ENCODE measurements at places on chromosomes 5 and 9.

DNA sequence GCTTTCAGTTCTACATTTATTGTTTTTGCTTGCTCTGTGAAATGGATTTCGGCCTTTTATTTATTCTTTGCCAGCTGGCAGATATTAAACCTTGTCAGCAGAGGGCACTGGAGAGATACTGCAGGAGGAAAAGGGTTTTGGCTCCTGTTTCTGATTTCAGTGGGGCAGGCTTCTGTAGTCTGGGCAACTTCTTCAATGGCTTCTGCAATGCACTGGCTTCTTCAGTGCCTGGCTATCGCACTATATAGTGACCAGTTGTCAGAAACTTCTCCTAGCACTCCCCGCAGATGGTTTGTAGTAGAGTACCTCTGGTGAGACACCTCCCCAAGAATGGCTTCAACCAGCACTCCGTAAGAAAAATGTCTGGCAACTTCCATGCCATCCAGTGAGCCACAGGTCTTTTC, 3.2 kb upstream of the NFX1 start:
- DNase-seq: peak; percentile 69

DNA sequence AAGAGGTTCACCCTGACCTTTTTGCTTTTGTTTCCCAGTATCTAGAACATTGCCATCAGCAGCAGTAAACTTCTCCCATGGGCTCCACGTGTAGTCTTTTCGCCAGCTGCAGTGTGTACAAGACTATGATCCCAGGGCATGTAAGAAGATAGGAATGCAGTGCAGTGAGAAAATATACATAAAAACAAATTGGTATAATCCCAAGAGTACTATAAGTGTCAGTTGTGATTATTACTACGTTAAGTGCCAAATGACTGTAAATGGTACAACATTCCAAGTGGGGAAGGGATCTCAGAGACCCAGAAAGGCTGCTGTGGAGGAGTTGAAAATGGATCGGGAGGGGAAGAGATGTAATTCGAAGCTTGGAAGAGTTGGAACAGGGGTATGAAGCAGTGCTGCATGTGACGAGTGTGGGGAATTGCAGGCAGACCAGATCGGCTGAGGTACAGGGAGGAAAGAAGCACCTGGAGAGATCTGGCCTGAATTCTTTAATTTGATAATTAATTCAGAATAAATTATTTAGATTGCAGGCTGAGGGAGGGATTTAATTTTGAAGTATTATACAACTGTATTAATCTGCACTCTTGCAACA, 95.1 kb downstream of the FBXL7 start:
- no peak for DNase-seq

DNA sequence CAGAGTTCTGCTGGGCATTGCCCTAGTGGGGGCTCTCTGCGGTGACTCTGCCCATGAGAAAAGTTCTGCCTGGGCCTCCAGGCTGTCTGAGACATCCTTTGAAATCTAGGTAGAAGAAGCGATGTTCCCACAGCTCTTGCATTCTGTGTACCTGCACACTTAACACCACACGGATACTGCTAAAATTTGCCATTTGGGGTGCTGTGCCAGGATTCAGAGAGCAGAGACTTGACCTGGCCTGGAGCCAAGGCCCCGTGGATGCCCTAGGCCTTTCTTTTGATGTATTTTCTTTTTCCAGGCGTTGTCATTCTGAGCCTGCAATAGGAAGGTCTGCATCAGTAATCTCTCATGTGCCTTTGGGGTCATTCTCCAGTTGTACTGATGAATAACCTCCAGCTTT, 89.3 kb upstream of the IL12B start:
- DNase-seq: no peak

DNA sequence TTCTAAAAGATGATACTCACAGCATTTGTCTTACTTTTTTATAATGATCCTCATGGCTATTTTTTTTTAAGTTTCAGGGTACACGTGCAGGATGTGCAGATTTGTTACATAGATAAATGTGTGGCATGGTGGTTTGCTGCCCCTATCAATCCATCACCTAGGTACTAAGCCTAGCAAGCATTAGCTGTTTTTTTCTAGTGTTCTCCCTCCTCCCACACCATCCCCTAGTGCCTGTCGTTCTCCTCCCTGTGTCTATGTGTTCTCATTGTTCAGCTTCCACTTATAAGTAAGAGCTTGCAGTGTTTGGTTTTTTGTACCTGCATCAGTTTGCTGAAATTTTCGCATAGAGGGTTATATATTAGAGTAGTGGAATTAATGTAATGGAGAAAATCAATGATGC, 189.1 kb upstream of the CDH12 start:
- no peak for DNase-seq

GRCh38 chr9:76910861-76911260, 4.9 kb upstream of the PRUNE2 start:
- no peak for DNase-seq

DNA sequence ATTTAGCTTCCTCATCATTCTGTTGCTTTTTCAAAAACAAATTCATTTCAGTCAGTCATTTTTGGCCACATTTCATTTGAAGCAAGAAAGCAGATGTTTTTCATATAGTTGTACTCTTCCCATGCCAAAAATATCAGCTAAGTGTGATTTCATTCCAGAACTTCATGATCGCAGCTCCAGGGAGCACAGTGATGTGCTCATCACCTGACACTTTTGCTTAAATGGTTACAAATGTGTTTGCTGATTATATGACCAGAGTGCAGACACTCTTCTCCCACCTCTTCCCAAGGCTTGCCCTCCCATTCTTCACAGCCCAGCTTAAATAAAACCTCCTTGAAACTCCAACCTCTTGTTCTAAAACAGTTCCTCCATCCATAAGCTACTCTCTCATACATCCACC, 32.6 kb downstream of the GABRB2 start:
- DNase-seq: no peak

DNA sequence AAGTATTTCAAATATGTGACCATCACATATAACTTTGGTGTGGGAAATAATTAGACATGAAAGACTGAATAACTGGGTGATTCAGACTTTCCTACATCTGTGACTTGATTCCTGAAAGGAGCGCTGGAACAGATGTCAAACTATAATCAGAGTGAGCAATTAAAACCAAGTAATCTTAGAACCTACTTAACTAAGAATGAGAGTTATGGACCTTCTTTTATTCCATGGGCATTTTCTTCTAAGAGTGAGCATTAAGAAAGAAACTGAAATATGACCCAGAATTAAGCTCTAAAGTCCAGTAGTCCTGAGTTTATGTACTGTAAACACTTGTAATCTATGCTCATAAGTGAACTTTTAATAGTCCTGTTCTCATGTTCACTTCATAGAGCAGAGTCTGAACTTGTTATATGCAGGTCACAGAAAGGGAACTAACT, 68.4 kb downstream of the PAM start:
- no peak for DNase-seq

GRCh38 chr9:88230612-88231011, 92.3 kb upstream of the SPATA31C2 start:
- DNase-seq: no peak

- no peak for DNase-seq
Observed at GRCh38 chr5:82799361-82800077, 277.7 kb downstream of the TMEM167A start.

- no peak for DNase-seq
Observed at GRCh38 chr5:119515192-119515591, 62.9 kb downstream of the HSD17B4 start.

GRCh38 chr5:6703806-6704205, 9.4 kb upstream of the TENT4A start:
- no peak for DNase-seq

- DNase-seq: no peak
Observed at GRCh38 chr9:82761027-82761426, 301.9 kb downstream of the RASEF start.

- no peak for DNase-seq
Observed at GRCh38 chr5:1883925-1884677, 1.4 kb upstream of the IRX4 start.

- no peak for DNase-seq
Observed at GRCh38 chr9:116030517-116030916, 123.1 kb upstream of the PAPPA start.

DNA sequence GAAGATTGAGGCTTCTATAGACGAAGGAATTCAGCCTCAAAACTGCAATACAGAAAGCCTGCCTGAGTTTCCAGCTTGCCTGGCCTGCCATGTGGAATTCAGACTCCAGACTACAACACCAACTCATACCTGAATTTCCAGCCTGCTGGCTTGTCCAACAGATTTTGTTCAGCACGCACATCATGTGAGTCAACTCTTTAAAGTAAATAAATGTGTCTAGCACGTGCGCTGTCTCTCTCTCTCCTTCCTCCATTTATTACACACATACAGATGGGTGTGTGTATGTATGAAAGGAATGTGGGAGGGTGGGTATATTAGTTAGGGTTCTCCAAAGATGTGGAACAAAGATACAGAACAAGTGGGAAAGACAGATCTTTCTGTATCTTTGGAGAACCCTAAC, 82.4 kb upstream of the TAS2R1 start:
- no peak for DNase-seq

- DNase-seq: no peak
Observed at GRCh38 chr5:178083922-178084321, 29.4 kb upstream of the N4BP3 start.

DNA sequence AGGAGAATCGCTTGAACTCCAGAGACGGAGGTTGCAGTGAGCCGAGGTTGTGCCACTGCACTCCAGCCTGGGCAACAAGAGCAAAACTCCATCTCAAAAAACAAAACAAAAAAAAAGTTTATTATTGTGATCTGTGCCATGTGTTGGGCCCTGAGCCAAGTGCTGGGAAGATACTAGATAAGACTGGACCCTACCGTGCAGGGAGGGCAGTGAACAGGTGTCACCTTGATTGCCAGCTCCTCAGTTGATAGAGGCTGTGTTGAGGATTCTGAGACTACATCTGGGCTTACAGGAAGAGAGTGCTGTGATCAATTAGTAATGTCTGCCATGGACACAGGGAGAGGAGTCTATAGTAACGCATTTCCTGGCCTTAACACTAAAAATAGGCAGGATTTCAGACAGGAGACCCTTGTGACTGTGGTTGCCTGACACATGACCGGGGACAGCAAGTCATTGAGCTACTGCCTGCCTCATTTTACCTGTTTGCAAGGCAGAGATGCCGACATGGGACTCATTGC, 201.5 kb downstream of the C9orf50 start:
- no peak for DNase-seq

DNA sequence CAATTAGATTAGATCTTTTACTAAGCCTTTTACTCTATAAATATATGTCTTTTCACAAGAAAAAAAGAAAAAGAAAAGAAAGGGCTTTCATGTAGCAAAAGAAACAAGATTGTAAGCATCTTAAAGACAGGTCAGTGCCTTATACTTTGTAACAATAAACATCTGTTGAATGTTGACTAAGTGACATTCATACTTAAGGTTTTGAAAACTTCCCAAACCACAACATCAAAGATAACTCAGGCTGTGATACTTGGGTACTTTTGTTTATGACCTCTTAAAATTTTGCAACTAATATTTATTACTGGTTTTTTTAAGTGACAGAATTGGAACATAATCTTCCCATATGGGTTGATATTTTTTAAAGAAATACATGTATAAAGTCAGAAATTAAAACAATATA, 7.4 kb downstream of the GRAMD2B start:
- DNase-seq: no peak

DNA sequence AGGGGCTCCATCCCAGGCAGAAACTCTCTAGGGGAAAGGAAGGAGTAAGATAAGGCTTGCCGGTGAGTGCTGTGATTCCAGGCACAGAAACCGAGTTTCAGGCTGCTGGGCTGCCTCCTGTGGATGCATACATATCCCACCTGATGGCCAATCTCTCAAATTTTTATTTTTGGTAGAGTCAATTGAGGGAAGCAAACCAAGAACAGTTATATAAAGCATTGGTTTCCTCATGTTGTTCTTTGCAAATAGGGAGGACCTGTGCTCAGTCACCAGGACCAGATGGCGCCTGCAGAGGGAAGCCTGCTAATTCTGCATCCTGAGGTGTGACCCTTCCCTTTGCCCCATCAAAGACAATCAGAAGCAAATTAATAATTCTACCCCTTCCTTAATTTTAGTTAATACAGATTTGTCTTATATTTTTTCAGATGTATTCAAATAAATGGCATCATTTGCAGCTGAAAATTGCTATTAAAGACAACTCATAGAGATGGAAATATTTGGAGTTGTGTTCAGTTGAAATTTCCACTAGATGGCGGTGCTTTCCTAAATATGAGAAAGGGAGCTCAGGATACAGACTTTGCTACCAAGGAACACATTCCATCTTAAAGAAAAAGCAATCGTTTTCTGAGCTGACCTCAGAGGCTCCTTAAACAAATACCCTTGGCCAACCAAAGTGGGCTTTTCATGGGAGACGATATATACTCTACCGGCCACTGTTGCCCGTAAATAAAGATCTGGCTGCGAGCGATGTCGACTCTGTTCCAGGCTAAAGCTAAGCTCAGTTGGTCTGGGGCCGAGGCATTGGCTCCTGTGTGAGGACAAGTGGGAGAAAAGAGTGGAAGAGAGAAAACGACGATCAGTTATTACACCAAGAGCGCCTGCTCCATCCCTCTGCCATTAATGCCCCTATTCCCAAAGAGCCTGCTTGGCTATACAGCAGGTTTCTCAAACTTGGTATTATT, 225.7 kb upstream of the KLF9 start:
- DNase-seq: peak; percentile 63

DNA sequence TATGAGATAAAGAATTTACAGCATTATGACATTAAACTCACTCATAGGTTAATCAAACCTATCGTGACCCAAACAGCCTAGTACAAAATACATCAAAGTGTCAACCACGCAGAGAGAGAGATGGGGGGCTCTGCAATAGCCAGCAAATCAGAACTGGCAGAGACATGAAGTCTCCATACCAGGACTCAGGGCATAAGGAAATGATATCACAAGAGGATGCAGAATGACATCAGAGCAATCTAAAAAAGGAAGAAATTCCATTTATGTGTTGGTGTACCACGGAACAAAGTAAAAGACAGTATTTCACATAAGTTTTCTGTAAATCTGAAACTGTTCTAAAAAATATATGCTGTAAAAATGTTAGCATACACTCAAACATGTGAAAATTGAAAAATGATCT, 24.6 kb downstream of the BICD2 start:
- no peak for DNase-seq

Data from putamen (tissue), 1 donor.